NCI-H1092 (cell line): ENCODE measurements at places on chromosomes 2 and 18.

DNA sequence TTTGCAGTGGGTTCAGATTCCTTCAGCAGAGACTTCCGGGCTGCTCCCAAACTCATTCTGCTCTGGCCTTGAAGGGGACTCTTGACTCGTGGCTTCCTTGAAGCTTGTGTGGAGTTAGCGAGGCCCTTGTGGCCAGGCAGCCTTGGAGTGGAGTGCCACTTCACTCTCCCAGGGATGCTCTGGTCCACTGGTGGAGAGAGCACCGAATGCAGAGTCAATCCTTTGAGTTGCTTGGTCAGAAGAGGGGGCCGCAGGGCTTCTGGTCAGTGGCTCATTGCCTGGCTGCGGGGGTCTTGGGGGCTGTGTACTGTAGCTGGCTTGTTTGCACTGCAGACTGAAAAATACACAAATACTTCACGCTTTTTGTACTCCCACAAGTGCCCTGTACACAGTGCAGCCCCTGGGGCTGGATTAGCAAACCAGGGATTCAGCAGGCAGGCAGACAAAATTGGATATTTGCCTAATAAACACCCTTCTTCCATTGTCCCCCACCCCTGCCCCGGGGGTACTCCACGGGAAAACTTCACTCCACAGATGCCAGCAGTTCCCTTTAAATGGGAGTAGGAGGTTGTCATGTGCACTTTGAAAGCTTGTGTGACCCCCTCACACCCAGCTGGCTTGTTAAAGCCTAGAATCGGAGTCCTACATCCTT is 3.2 kb downstream of the GLI2 start:
- DNase-seq = no peak

DNA sequence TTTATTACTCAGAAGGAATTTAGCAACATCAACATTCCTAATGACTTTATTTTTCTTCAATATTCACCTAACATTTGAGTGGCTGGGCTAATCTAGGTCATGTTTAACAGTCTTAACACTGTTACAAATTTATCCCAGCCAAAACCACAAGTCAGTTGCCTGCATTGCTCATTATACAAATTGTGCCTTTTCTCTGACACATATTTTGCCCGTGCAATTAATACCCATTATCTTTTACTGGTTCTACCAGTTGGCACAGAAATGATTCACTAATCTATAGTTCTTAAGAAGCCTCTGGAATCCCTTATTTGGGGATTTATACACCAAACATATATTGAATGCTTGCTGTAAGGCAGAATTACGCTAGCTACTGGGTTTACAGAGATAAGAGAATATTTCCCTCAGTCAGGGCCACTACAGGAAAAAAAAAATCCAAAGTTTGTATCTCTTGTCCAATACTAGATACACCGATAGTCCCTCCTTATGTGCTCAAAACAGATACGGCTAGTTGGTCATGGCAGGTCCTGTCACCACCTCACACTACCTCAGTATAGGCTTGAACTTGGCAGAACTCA is 46.3 kb downstream of the ZCCHC2 start:
- no peak for DNase-seq

DNA sequence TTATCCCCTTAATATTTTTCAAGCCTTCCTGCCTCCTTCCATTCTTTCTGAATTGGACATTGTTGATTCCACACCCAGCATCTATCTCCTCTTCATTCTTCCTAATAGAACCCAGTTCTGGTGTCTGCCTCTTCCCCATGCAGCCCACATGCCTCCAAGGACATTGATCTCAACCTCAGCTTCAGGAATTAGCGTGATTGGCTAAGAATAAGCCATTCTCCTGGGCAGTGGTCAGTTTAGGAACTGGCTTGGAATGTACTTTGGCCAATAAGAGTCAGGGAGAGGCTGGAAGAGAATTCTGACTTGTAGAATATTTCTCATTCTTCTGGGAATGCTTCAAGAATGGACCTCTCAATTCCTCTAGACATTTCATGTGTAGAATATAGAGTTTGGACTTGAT is 25.9 kb upstream of the GCC2 start:
- DNase-seq = no peak

DNA sequence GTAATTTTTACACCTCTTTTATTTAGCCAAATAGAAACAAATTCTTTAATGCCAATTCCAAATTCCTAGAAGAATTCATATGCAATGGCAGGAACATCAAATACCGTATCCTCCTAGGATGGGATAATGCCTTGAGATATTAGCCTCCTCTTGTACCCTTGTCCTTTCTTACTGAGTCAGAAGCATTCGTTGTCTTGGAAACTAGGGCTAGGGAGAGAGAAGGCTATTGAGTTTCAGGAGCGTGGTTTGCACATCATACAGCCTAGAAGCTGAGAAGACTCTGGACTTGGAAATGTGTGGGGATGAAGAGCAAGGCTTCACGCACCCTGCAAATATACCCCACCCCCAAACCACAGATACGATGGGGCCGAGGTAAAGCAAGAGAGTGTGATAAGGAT is 300.7 kb downstream of the SP3 start:
- no peak for DNase-seq
